ENCODE measurements at places on chromosomes 16 and 17.

DNA sequence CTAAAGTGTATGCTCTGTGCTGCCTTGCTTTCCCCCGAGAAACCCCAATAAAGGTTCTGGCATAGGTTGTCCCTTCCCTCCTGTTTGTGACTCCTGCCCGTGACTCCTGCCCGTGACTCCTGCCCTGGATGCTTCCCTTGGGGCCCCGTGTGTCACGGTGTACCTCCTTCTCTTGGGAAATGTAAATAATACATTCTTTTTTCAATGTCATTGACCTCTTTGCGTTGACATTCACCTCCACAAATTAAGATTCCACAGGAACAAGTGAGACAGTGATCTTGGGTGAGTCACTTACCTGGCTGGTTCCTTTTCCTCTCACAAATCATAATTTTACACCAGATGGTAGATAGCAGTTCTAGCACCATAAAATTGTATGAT lies 632 bp downstream of the CCL15 start:
- no peak for DNase-seq

- DNase-seq = no peak
These were observed 29.0 kb upstream of the IRF8 start for GRCh38 chr16:85869785-85870558.

- no peak for DNase-seq
These were observed 1120.8 kb upstream of the GOT2 start for GRCh38 chr16:59854846-59855439.

DNA sequence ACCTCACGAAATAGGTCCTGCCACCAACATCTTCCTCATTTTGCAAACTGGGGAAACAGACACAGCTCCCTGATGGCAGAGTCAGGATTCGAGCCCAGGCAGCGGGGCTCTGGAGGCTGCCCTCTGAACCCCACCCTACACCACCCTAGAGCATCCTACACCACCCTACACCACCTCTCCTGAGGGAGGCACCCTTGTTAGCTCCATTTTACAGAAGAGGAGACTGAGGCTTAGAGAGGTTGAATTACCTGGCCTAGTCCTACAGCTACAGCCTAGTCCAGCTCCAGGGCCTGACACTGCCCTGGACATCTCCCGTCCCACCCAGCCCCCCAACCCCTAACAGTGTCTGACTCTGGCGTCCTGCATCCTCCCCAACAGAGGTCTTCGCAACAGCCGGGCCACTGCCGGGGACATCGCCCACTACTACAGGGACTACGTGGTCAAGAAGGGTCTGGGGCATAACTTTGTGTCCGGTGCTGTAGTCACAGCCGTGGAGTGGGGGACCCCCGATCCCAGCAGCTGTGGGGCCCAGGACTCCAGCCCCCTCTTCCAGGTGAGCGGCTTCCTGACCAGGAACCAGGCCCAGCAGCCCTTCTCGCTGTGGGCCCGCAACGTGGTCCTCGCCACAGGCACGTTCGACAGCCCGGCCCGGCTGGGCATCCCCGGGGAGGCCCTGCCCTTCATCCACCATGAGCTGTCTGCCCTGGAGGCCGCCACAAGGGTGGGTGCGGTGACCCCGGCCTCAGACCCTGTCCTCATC lies 3.2 kb upstream of the NECAB2 start:
- DNase-seq = no peak

- DNase-seq = no peak
These were observed 315.7 kb downstream of the FOXL1 start for GRCh38 chr16:86894029-86894567.

DNA sequence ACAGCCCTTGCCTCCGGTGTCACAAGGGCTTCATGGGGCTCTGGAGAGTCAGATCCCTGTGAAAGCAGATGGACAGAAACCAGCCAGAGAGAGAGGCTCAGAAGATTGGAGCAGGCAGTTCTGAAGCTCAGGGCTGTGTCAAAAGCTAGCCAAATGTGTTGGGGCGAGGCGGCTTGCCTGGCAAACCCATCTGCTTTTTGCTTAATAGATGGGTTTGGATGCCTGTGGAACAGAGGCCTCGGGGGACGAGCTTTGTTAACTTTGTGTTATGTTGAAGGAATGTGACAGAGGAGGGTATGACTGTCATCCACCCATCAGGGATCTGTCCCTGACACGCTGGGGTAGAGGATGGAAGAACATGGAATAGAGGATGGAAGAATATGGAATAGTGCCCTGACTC lies 21.0 kb upstream of the SLC12A3 start:
- no peak for DNase-seq

DNA sequence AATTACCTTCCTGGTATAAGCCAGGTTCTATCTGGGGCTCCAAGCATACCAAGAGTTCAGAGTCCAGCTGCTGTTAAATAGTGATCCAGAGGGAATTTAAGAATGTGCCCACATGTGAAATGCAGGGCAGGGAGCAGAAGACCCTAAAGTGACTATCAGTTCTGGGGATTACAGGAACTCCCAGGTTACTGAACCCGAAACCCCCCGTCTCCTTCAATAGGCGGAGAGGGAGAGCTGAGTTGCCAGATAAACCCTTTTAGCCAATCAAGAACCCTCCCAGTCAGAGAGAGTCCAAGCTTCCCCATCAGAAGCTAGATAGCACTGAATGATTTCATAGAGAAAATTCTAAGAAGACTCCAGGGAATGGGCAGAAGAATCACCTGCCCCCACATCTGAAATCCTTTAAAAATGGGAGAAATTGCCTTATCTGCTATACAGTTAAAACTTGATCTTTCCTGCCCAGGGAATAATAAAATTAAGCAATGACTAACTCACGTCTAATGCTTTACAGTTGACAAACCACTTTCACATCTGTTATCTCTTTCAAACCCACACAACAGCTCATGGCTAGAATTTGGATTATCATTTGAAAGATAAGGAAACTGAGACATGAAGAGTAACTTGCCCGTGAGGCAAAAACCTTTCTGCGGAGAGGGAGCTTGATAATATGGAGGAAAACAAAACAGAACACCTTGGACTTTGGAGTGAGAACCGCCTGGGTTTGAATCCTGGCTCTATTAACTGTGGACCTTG lies 10.2 kb downstream of the NOG start:
- DNase-seq = no peak

- no peak for DNase-seq
These were observed 7.1 kb downstream of the BTBD17 start for GRCh38 chr17:74354561-74354960.

DNA sequence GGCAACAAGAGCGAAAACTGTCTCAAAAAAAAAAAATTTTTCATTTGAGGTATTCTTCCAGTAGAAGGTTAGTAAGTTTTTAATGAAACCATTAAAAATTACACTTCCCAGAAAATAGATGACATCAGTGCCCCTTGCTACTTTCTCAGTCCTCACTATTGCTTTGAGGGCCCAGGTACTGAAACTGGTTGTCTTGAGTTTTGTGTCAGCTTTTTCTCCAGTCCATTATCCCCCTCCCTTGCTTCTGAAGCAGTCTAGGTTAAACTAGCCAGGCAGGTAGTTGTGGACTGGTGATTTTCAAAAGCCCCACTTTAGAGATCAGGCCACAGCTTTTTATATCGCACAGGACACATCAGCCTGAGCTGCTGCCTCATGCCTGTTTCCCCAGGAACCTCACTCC lies 10.9 kb downstream of the SMCR8 start:
- no peak for DNase-seq

- DNase-seq = no peak
These were observed 2.6 kb downstream of the SNX20 start for GRCh38 chr16:50678531-50678930.

- DNase-seq = no peak
These were observed 666 bp downstream of the HGS start for GRCh38 chr17:81684442-81684911.

- no peak for DNase-seq
These were observed 92.7 kb downstream of the ABCC1 start for GRCh38 chr16:16042076-16042475.

DNA sequence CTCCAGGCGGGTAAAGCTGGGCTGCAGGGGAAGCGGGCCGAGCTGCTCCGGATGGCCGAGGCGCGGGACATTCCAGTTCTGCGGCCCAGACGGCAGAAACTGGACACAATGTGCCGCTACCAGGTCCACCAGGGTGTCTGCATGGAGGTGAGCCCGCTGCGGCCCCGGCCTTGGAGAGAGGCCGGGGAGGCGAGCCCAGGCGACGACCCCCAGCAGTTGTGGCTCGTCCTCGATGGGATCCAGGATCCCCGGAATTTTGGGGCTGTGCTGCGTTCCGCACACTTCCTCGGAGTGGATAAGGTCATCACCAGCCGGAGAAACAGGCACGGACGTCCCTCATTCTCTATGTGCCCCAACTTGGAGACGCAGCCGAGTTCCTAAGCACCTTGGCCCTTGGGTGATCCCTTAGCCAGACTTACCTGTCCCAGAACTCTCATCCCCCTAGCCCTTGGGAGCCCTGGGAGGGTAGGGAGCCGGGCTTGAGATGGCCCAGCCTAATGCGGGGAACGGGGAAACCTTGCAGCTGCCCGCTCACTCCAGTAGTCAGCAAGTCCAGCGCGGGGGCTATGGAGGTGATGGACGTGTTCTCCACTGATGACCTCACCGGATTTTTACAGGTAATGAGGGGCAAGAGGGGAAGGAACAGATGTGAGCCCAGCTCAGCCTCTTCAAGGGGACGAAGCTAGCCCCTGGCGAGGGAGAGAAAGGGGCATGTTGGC lies 806 bp downstream of the MRM1 start:
- DNase-seq = no peak

- DNase-seq = no peak
These were observed 889.8 kb downstream of the CDH8 start for GRCh38 chr16:61146429-61146828.

DNA sequence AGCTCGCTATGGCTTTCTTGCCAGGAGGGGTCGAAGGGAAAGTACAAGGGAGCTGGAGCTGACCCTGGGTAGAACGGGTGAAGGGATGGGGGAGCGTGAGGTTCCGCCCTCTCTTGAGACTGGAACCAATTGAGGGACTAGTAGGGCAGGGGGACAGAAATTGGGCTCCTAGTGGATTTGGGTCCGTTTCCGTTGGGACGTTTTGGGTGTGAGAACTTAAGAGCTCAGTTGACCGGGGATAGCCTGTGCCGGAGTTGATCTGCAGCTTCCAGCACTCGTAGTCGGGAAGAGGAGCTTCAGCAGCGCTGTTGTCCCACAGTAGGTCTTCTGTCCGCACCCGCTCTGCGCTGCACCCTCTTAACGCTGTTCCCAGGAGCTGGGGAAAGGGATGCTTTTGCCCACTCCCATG lies 481 bp downstream of the CNTROB start:
- no peak for DNase-seq

DNA sequence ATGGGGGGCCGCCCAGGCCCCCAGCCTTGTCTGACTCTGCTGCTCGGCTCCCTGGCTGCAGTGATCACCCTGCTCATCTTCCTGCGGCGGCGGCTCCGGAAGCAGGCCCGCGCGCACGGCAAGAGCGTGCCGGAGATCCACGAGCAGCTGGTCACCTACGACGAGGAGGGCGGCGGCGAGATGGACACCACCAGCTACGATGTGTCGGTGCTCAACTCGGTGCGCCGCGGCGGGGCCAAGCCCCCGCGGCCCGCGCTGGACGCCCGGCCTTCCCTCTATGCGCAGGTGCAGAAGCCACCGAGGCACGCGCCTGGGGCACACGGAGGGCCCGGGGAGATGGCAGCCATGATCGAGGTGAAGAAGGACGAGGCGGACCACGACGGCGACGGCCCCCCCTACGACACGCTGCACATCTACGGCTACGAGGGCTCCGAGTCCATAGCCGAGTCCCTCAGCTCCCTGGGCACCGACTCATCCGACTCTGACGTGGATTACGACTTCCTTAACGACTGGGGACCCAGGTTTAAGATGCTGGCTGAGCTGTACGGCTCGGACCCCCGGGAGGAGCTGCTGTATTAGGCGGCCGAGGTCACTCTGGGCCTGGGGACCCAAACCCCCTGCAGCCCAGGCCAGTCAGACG lies 24.4 kb upstream of the BEAN1 start:
- no peak for DNase-seq

DNA sequence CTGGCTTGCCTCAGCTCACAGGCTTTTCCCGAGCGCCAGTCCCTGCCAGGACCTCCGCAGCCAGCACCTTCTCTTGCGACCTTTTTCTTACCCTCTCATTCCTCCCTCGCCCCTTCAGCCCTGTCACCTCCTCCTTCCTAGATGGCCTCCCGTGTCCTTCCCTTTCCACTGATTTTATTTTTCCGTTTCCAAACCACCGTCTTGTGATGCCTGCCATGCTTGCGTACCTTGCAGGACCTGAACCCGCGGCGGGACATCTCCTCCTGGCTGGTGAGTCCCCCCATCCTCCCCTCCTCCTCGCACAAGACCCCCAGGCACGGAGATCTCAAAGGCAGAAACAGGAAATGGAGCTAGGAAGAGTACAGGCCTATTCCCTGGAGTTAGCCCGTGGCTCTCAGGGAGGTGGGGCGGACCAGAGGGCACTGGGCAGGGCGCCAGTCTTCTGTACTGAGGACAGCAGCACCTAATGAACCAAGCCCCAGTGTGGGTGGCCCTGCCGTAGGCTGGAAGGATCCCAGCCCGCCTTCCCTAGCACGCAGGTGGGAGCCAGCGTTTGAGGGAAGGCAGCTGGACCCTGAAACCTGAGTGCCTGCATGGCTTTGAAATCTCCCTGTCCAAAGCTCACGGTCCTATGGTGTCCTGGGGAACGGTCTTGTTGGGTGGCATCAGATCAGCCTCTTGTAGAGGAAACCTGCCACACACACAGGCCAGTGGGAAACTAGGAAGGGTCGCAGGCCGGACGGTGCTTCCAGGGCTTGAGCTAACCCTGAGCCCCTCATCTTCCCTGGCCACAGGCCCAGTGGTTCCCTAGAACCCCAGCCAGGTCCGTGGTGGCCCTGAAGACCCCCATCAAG lies 612 bp downstream of the CISD3 start:
- peak; percentile 54 for DNase-seq

- no peak for DNase-seq
These were observed 19.1 kb downstream of the METRNL start for GRCh38 chr17:83098241-83099085.

DNA sequence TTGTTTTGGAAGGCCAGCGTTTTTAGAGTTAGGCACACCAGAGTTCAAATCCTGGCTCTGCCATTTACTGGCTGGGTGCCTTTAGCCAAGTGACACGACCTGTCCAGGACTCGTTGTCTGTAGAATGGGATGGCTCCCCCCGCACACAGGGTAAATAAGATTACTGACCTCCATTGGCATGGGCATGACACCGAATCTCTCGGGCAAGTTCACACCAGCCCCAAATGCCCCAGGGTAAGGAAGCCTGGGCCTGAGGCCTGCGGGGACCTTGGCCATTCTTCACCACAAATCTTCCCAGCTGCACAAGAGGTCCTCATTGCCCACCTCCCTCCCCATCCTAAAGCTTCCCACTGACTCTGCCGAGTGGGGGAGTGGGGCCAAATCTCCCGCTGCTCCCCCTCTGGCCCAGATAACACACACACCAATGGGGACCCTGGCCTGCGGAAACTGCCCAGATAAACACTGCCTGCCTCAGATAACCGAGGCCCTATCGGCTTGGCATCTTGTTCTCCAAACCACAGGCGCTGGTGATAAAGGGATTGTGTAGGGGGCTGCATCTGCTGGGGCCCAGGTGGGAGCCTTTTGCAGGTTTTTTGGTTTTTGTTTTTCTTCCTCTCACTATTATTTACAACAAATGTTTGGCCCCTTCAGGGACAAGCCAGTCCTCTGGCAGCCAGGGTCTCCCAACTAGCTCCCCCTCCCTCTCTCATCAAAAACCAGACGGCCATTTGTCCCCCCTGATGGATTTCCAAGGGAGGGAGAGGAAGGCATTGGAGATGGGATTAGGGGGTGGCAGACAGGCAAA lies 75.0 kb upstream of the LHX1 start:
- DNase-seq = no peak

GRCh38 chr17:44387804-44388203 lies 1.6 kb downstream of the ITGA2B start:
- no peak for DNase-seq
